ENCODE measurements at places on chromosomes 3 and 15. TPM values are rescaled to one million over a fixed set of nuclear protein-coding genes. Genes with fewer than 3 reads are reported as not detected.

The TNIK gene
- total RNA-seq, result 1.9 TPM

DNA sequence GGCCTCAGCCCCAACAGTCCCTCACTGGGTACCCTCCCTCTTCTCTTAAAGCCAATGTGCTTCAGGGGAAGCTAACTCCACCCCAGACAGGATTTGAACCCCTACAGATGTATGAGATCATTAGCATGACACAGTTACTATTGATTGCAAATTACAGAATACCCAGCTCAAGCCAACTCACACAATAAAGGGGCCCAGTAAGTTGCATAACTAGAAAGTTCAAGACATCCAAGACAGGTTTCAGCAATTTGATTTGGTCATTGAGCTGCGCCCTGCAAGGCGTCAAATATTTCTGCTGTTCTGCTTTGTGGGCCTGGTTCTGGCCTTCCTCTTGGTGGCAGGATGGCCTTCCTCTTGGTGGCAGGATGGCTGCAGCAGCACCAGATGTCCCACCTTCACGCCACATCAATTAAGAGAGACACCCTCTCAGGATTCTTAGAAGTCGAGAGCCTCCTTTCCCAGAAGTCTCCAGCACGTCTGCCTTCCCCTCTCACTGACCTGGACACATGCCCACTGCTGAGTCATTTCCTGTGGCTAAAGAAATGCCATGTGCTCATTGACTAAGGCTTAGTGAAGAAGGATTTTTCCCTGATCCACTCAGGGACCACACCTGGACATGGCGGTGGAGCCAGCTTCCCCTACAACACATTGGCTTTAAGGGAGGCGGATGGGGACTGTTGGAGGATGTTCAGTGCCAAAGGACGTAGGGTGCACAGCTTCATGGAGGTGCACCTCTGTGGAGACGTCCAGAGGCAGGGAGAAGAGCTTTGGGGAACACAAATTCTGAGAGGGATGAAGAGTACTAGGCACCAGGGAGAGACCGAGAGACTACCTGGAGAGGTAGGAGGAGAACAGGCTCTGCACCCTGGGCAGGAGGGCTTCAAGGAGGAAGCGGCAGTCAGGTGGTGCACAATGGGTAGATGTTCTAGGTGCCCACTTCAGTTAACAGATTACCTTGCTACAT lies 49.1 kb downstream of the DNASE1L3 start:
- no peaks in the 10 kb centered on the region for H3K27me3 ChIP-seq
- H3K4me1 ChIP-seq, result peaks cover 63% of the 10 kb centered on the region
- no peak overlapping the region for H3K4me3 ChIP-seq
- DNase-seq, result peak; percentile 74
- H3K27ac ChIP-seq, result peak overlapping the region; percentile 84

- H3K4me1 ChIP-seq, result no peaks in the 10 kb centered on the region
- H3K27me3 ChIP-seq, result no peaks in the 10 kb centered on the region
- H3K36me3 ChIP-seq, result peaks cover 10% of the 10 kb centered on the region
Observed at GRCh38 chr3:138717348-138717747, 108.8 kb downstream of the FAIM start.

- H3K36me3 ChIP-seq, result no peaks in the 10 kb centered on the region
- H3K27me3 ChIP-seq, result no peaks in the 10 kb centered on the region
- H3K27ac ChIP-seq, result no peak overlapping the region
- no peak for DNase-seq
- H3K4me1 ChIP-seq, result no peaks in the 10 kb centered on the region
Observed at GRCh38 chr15:58313304-58313703, 118.5 kb upstream of the LIPC start.

The SPSB4 gene
- 0.05 TPM for total RNA-seq

GRCh38 chr15:71820127-71820526 lies 9.8 kb downstream of the NR2E3 start:
- no peaks in the 10 kb centered on the region for H3K27me3 ChIP-seq
- H3K27ac ChIP-seq, result no peak overlapping the region
- H3K4me1 ChIP-seq, result no peaks in the 10 kb centered on the region
- no peak for DNase-seq
- H3K4me3 ChIP-seq, result no peak overlapping the region

The SYNPR gene
- not detected for total RNA-seq

The TGM5 gene
- total RNA-seq, result not detected

GRCh38 chr15:62099094-62099601 lies 32.4 kb downstream of the C2CD4A start:
- H3K27me3 ChIP-seq, result no peaks in the 10 kb centered on the region
- H3K36me3 ChIP-seq, result no peaks in the 10 kb centered on the region
- H3K4me3 ChIP-seq, result no peak overlapping the region
- no peak overlapping the region for H3K27ac ChIP-seq
- no peak for DNase-seq

The FOXB1 gene
- 0.64 TPM for total RNA-seq

- no peak overlapping the region for H3K27ac ChIP-seq
- H3K4me1 ChIP-seq, result no peaks in the 10 kb centered on the region
- H3K4me3 ChIP-seq, result no peak overlapping the region
- H3K36me3 ChIP-seq, result no peaks in the 10 kb centered on the region
- no peak for DNase-seq
- H3K27me3 ChIP-seq, result 0 out of 2 replicates have a peak, but pooled peaks cover 2% of the 10 kb centered on the region
Observed at GRCh38 chr3:173028351-173028750, 112.7 kb downstream of the SPATA16 start.

The FYTTD1 gene
- 77.8 TPM for total RNA-seq

GRCh38 chr3:102476198-102476597 lies 41.4 kb downstream of the ZPLD1 start:
- no peaks in the 10 kb centered on the region for H3K4me1 ChIP-seq
- H3K27ac ChIP-seq, result no peak overlapping the region
- no peak for DNase-seq
- no peaks in the 10 kb centered on the region for H3K36me3 ChIP-seq
- no peak overlapping the region for H3K4me3 ChIP-seq

DNA sequence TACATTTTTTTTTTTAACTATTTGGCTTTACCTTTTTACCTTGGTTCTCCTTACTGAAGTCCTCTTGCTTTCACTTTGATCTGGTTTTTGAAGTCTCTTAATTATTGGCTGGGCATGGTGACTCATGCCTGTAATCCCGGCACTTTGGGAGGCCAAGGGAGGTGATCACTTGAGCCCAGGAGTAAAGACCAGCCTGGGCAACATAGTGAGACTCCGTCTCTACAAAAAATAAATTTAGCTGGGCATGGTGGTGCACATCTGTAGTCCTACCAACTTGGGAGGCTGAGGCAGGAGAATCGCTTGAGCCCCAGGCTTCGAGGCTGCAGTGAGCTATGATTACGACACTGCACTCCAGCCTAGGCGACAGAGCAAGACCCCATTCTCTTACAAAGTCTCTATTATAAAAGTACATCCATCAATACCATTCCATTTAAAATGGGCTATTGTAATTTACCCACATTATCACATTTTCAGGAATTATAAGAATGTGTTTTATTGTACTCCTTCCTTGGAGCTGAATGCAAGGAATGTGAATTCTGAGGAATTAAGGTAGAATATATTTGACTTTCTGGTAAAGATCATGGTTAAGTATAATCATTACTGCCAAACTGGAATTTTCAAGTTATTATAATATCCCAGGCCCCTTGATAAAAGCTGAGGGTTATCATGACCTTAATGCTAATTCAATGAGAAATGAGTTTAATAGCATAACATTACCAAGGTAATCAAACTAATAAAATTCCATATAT lies 49.0 kb downstream of the MSL2 start:
- H3K27me3 ChIP-seq, result no peaks in the 10 kb centered on the region
- DNase-seq, result no peak
- H3K27ac ChIP-seq, result no peak overlapping the region
- H3K4me1 ChIP-seq, result peaks cover 38% of the 10 kb centered on the region
- no peak overlapping the region for H3K4me3 ChIP-seq

DNA sequence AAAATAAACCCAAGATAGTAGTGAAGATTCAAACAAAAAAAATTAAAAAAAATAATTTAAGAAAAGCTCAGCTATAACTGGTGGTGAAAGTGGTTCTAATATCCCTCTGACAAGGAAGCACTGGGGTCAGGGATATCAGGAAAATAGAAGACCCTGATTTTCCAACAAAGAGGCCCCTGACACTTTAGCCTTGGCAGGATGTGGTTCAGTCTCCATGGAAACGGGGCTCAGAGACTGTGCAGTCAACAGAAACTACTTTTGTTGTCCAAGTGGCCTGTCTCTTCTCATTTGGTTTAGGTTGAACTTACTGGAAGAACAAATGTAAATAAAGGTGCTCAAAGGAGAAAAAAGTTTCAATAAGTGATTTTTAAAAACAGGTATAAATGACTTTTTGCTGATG lies 27.2 kb downstream of the INTS14 start:
- no peak overlapping the region for H3K4me3 ChIP-seq
- no peak overlapping the region for H3K27ac ChIP-seq
- H3K27me3 ChIP-seq, result no peaks in the 10 kb centered on the region

GRCh38 chr3:55857633-55858032 lies 370.5 kb upstream of the WNT5A start:
- H3K4me1 ChIP-seq, result no peaks in the 10 kb centered on the region
- H3K27ac ChIP-seq, result no peak overlapping the region
- no peak overlapping the region for H3K4me3 ChIP-seq
- no peaks in the 10 kb centered on the region for H3K36me3 ChIP-seq
- no peak for DNase-seq

GRCh38 chr3:79317551-79318518 lies 450.0 kb downstream of the ROBO1 start:
- H3K27ac ChIP-seq, result no peak overlapping the region
- no peaks in the 10 kb centered on the region for H3K36me3 ChIP-seq
- no peaks in the 10 kb centered on the region for H3K27me3 ChIP-seq
- no peaks in the 10 kb centered on the region for H3K4me1 ChIP-seq
- DNase-seq, result no peak

GRCh38 chr3:111351334-111351733 lies 190.7 kb upstream of the CD96 start:
- no peak overlapping the region for H3K4me3 ChIP-seq
- H3K36me3 ChIP-seq, result no peaks in the 10 kb centered on the region
- no peaks in the 10 kb centered on the region for H3K27me3 ChIP-seq
- DNase-seq, result no peak
- no peak overlapping the region for H3K27ac ChIP-seq

GRCh38 chr3:94967196-94967595 lies 904.3 kb downstream of the NSUN3 start:
- DNase-seq, result no peak
- H3K4me1 ChIP-seq, result no peaks in the 10 kb centered on the region
- no peaks in the 10 kb centered on the region for H3K36me3 ChIP-seq

DNA sequence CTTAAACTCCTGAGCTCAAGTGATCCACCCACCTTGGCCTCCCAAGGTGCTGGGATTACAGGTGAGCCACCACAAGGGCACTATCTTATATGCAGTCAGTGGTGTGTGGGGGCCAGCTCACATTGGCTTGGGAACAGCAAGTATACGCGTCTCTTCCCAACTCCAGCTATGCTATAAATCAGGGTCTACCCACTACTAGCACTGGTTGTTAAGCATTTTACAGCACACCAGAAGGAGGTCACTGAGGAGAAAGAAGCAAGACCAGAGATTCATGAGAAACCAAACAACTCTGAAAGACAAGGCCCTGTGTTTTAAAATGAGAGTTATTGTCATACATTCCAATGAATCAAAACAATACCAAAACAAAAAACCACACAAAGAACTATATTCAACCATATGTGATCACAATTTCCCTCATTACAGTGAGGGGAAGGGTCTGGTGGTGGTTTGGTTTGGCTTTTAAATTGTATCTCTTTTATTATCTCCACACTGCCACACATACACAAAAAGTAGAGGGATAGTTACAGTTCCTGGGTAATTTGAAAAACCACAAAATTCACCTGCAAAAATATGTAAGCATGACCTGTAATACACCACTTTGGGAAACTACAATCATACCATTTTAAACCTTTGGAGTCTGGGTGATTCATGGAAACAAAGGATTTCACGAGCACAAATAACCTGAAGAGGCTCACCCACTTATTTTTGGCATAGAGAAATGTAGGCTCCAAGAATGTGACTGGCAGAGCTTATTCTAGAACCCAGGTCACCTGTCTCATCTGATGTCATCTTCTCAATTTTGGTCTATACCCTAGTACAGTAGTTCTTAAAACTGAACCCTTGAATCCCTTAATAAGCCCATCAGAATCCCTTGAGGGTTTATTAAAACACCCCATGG lies 5.2 kb downstream of the MAGI1 start:
- H3K27me3 ChIP-seq, result no peaks in the 10 kb centered on the region
- peaks cover 5% of the 10 kb centered on the region for H3K4me1 ChIP-seq
- H3K4me3 ChIP-seq, result no peak overlapping the region
- no peak overlapping the region for H3K27ac ChIP-seq
- no peak for DNase-seq

All from Panc1 (cell line).